ENCODE measurements at places on chromosomes 2 and 18.

DNA sequence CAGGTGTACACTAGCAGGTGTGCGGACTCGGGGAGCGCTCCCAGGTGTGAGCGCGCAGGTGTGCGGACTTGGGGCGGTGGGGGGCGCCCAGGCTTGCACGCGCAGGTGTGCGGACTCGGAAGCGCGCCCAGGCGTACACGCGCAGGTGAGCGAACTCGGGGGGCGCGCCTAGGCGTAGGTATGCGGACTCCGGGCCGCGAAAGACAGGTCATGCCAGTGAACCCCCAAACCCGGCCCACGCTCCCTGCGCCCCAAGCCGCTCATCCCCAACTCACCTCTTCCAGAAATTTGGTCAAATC is 342 bp downstream of the CYB5A start:
- DNase-seq = no peak

- DNase-seq = no peak
Measured at GRCh38 chr18:76384114-76384790, 110.8 kb downstream of the ZNF516 start.

GRCh38 chr2:210363876-210364275 is 48.9 kb upstream of the MYL1 start:
- DNase-seq = no peak

- no peak for DNase-seq
Measured at GRCh38 chr2:174796319-174796771, 32.1 kb upstream of the CHRNA1 start.

GRCh38 chr2:101135412-101136296 is 15.5 kb downstream of the TBC1D8 start:
- no peak for DNase-seq

DNA sequence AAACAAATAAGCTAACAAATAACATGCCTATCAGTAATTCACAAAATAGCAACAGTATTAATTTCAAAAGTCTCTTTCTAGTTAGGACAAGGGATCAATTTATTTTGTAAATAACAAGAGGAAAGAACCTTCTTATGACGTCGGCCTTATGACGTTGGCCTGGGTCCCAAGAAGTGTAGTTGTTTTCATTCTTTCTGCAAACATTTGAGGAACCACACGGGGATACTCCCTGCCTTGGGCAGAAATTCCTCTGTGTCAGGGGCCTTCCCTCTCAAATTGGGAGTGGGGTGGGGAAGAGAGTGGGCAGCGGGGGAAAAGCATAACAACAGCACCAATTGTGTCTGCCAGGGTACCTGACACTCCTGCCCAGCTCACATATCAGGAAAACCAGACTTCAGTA is 1.3 kb downstream of the CCDC68 start:
- no peak for DNase-seq

- DNase-seq = no peak
Measured at GRCh38 chr2:31239593-31240177, 5.7 kb downstream of the EHD3 start.

DNA sequence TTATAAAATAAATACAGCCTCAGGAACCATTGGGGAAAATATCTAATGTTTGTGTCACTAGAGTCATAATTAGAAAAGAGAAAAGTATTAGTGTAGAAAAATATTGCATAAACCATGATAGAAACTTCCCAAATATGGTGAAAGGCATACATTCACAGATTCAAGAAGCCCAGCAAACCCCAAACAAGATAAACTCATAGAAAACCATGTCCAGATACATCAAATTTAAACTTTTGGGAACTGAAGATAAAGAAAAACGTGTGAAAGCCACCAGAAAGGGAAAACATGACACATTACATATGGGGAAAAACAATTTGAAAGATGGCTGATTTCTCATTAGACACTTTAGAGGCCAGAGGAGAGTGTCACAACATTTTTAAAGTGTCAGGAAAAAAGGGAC is 236.5 kb upstream of the FN1 start:
- DNase-seq = no peak

- DNase-seq = peak; percentile 28
Measured at GRCh38 chr2:64203131-64203857, 59.1 kb upstream of the PELI1 start.

DNA sequence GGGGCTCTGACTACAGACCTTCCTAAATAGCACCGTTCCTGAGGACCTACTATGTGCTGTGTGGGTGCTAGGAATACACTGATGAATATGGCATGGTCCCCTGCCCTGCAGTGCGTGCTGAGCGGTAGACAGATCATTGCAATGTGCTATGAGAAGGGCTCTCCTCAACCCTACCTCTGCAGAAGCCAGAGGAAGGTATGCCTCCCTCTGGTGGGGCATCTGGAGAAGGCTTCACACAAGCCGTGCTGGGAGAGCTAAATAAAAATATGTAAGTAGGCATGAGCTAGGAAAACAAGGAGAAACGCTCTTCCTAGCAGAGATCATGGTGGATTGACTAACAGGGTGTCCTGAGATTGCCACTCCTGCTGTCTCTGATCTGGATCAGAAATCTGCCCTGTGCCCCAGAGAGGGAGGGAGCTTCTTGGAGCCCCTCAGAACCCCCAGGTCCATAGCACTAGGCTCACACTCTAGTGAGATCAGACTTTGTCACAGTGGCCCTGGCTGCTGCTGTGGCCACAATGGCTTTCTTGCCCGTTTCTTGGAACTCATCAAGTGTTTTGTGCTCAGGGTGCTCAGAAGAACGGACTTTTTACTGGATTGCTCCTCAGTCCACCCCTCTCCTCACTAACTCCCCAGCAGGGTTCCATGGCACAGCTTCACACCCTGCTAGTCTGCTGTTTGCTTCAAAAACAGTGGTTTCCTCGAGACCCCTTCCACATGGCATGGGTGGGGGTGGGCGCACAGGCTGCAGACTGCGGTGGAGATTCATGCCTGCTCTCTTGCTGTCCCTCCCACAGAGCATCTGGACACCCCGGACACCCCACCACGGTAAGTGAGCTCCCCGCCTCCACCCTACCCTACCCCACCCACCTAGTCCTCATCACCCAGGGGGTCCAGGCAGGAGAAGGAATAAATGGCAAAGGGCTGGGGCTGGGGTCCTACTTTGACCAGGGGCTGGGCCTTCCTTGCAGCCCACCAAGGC is 14.2 kb downstream of the SIGLEC15 start:
- DNase-seq = no peak

DNA sequence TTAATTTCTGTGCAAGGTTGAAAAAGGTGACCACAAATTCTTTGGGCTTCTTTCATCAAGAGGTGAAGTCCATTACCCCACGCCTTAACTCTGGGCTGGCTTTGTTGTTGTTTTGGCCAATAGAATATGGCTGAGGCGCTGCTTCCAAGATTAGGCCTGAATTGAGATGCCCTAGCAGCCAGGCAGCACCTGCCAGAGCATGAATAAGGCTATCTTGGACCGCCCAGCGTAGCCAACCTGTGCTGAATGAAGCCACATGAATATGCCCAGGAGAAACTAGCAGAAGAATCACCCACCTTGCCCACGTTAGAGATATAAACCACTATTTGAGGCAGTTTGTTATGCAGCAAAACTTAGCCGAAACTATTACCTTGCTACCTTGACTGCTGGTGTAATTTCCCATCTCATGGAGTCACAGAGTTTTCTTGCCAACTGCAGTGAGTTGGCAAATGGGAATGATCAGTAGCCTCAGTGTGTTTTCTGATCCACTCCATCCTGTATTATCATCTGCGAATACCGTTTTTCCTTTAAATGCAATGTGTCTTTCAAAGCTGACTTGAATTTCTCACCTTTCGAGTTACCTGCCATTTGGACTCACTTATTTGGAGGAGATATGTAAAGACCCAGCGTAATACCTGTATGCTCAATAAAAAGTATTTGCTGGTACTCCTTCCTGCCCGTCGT is 679 bp downstream of the TSGA10 start:
- DNase-seq = no peak

- DNase-seq = no peak
Measured at GRCh38 chr2:146251328-146251727, 1593.5 kb upstream of the ACVR2A start.

DNA sequence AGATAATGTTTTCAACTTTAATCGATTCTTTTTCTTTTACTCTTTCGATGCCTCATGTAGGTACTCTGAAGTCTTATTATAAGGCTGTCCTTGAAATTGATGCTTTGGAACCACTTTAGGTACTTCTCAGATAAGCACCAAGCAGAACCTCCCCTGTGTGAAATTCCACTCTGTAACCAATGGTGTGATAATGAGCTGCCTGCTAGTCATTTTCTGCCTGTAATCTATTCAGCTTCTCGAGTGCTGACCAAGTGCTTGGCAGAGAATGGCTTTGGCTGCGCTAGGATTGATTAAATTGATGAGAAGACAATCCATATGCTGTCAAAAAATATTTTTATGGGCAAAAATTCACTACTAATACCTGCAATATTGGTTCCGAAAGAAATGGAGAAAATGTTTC is 132.1 kb upstream of the STON1 start:
- DNase-seq = no peak

- peak; percentile 81 for DNase-seq
Measured at GRCh38 chr2:25314514-25315315, 27.0 kb downstream of the DNMT3A start.

- DNase-seq = no peak
Measured at GRCh38 chr2:116582850-116583249, 1231.6 kb upstream of the DDX18 start.

DNA sequence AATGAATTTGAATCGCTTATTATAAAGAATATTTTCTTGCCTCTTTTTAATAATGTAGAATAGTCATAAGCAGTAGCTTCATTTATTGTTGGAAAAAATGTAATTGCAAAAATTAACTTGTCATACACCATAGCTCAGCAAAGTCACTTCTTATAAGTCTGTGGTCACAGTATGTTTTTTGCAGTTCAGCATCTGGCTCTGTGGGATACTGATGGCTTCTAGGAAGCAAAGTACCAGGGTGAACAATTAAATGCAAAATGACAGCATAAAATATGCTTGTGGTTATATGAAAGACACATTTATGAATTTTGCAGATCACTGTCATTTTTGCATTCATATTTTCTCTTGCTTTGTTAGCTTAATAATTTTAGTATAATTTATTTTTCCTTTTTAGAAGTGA is 116.5 kb downstream of the ZNF407 start:
- no peak for DNase-seq

DNA sequence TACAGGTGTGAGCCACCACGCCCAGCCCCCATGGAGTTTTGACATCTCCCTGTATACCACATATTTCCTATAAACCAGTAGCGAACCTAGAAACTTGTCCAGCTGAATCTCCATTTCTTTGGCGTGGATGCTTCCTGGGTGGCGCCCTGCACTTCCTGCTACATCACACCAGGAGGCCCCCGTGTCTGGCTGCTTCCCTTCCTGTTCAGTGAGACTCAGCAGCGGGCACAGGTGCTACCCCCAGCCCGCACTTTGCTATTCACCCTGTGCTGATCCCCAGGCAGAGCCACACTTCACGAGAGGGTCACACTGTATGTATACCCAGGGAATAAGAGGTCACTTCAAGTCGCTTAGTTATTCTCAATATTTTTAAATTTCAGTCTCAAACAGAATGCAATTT is 35.0 kb downstream of the CYP27C1 start:
- no peak for DNase-seq

GRCh38 chr18:49685231-49685942 is 123.5 kb downstream of the LIPG start:
- no peak for DNase-seq

- DNase-seq = no peak
Measured at GRCh38 chr2:127950264-127950663, 64.5 kb upstream of the AMMECR1L start.

DNA sequence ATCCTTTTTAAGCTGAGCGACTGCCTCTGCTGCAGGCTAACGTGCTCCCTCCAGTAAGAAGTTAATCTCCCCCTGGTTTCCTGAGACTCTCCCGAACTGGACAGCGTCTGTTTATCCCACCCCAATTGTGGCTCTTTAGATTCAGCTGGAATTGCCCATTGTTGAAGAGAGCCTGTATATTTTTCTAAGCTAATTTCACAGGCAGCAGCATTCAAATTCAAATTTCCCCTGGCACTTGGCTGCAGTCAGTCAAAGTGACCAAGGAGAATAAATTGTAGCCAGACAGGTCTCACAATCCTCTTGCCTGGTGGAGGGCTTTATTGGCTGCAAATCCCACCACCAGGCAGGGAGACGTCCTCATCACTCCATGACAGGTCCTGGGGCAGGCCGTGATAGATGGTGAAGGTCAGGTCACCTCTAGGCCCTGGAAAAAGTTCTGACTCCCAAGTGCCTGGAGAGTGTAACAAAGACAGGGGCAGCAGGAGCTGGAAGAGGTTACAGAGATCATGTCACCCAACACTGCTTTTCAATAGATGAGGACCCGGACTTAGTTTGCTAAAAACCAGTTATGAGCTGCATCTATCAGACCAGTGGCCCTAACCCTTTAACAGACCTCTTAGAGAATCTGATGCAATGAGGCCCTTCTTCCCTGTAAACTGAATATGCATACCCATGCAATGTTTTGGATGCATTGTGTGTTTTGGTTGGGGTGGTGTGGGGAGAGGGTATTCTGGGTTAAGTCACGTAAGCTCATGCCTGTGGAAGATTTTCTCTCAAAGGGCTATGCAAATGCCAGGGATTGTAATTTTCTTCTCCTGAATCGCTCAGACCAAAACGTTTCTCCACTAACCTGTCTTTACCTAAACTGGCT is 32.3 kb upstream of the C18orf32 start:
- DNase-seq = no peak

DNA sequence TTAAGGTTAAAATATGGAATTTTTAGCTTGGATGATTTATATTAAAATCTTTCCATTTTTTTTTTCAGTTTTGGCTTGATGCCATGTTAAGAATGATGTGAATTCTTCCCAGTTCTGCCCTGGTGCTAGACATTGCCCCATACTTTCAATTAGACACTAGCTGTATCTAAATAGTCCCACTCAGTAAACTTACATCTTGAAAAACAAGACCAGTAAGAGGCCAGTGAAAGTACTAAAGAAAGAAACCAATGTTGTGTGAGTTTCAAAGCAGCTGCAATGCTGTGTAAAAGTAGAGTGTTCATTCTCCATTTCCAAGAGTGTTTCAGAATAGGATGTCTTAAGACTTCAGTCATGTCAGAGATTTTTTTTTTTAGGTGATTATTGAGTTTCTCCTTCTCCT is 40.0 kb upstream of the CYBRD1 start:
- DNase-seq = no peak

DNA sequence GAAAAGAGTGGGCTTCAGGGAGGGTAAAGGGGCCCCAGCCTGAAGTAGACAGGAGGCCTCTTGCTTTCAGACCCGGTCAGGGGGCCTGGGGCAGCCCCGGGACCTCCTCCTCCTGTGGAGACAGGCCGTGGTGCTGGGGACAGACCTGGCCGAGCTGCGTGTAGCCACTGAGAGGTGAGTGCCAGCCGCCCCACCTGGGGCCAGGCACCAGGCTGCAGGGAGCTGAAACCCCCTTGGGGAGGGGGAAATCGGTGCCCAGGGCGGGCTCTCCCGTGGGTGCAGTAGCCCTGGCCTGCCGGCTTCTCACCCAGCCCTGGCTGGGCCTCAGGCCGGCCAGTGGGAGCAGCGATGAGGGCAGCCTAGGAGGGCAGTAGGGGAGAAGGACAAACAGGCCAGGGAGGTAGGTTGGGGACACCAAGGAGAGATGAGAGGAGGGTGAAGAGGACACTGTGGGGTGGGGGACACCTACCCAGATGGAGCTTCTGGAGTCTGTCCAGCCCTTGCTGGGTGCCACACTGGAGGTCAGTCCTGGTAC is 24.0 kb downstream of the CROCC2 start:
- no peak for DNase-seq

- no peak for DNase-seq
Measured at GRCh38 chr2:235850771-235851551, 317.2 kb downstream of the GBX2 start.

All from skin of body (tissue), 3 donors.